ENCODE measurements at places on chromosomes 1 and 21.

DNA sequence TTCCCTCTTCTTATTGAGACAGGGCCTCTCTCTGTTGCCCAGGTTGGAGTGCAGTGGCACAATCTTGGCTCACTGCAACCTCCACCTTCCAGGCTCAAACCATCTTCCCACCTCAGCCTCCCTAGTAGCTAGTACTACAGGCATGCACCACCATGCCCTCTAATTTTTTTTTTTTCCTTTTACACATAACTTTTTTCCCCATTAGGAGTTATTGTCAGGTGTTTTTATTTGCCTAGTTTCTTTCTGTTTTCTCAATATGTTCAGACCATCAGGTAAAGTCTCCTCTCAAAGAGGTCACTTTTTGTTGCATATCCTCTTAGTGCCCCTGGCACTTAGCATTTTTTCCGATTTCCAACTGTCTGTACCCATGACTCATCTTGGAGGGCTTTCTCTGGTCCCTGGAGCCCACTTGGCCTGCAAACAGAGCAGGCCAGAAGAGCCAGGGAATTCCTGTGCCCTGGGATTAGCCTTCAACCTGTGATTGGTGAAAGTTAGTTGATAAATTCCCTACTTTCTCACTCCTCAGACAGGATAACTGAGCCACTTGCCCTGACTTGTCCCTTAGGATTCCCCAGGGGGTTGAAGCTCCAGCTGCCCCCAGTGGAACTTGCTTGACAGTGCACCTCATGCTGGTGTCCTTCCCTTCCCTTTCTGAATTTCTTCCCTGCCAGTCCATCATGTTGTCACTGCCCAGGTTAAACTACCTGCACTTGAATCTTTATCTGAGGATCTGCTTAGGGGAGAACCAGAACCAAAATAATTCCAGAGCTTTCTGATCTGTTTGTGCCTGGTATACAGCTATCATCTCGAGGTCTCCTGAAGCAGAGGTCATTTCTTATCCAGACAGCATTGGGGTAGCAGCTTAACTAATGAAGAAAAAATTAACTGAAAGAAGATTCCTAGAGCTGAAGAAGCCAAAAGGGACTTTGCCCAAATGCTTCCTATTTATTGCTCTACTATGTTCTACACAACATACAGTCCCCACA lies 2.4 kb downstream of the NTPCR start:
- peak; percentile 22 for DNase-seq

DNA sequence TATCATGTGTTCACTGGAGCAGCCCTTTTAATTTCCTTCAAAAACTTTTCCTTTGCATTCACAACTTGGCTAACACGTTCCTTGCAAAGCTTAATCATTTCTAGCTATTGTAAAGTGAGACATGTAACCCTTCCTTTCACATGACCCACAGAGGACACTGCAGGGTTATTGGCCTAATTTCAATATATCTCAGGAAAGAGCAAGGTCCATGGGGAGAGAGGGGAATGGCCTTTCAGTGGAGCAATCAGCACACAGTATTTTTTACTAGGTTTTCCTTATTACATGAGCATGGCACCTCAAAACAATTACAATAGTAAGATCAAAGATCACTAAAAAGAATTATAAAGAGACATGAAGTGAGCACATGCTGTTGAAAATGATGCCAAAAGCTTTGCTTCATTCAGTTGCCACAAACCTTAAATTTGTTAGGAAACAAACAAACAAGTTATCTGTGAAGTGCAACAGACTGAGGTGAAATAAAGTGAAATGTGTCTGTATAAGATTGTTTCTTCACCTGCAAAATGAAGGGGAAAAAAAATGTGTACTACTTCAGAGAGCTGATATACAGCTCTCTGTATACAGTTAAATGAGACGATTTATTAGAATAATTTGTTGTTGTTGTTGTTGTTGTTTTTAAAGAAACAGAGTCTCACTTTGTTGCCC lies 61.5 kb downstream of the EIF4G3 start:
- DNase-seq = no peak

GRCh38 chr1:7535934-7536878 lies 234.9 kb upstream of the VAMP3 start:
- no peak for DNase-seq

- DNase-seq = no peak
These were observed 31.4 kb upstream of the KAZN start for GRCh38 chr1:14567056-14567455.

- DNase-seq = no peak
These were observed 24.7 kb downstream of the PALMD start for GRCh38 chr1:99670583-99670982.

DNA sequence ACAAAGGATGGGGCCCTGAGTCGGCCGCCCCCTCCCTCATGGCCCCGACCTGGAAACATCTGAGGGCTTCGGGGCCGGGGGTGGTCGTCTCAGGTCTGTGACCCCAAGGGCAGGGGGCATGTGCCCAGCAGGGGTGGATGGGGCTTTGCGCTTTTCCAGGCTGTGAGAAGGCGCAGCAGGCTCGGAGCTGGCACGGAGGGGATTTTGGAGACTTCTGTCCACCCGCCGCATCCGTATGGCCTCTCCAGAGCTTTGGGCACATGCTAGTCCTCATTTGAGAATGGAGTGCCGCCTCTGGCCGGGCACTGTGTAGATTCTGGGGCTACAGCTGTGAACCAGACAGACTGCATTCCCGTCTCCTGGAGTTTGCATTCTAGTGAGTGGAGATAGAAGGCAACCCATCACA lies 66.1 kb upstream of the WNT4 start:
- no peak for DNase-seq

DNA sequence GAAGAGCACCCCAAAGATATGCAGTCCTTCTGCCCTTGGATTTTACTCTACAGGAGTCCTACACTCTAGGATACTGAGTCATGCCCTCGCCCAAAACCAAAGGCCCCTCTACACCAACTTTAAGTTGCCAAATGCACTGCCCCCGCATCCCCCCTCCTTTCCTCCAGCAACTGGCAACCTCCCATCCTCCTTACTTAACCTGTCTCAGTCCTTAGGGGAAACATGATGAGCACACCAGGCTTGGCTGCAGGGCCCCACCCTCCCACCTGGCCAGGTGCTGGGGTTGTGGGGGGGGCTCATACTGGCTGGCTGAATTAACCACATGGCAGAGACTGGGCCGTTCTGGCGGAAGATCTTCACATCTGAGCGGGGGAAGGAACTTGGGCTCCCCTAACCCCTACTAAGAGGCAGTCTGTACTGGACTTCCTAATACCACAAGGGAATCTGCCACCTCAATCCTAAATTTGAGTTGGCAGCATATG lies 1.2 kb downstream of the HDGF start:
- DNase-seq = peak; percentile 39

GRCh38 chr1:61207416-61207815 lies 125.1 kb downstream of the NFIA start:
- DNase-seq = no peak

DNA sequence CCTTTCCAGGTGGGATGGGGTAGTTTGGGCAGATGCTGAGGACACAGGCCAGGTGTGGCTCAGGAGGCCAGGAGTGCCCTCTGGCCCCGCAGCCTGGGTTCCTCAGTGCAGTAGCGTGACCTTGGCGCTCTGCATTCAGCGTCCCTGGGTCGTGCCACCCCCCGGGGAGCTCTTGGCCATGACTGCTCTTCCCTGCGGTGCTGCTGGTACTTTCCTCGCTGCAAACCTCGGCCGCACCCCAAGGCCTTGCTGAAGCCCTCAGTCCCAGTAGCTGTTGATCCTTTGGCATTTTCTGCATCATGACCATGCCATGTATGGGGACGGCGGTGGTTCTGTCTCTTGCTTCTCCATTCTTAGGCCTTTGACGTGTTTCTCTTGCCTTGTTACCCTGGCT lies 13.8 kb downstream of the SLX9 start:
- no peak for DNase-seq

DNA sequence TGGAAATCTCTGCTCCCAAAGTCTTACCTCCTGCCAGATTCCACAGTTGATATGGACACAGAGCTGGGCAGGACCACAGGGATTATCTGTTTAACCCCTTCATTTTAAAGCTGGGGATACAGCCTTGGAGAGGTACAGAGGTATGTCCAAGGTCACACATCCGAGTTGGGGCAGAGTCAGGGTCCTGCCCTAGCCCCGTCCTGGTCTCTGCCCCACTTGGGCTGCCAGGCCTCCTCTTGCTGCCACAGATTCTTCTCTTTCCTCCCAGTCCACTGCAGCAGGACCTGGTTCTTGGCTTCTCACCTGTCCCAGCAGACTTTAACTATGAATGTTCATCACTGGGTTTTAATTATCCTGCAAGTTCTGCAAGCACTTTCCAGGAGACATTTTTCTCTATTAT lies 258.3 kb downstream of the MATN1 start:
- DNase-seq = no peak

DNA sequence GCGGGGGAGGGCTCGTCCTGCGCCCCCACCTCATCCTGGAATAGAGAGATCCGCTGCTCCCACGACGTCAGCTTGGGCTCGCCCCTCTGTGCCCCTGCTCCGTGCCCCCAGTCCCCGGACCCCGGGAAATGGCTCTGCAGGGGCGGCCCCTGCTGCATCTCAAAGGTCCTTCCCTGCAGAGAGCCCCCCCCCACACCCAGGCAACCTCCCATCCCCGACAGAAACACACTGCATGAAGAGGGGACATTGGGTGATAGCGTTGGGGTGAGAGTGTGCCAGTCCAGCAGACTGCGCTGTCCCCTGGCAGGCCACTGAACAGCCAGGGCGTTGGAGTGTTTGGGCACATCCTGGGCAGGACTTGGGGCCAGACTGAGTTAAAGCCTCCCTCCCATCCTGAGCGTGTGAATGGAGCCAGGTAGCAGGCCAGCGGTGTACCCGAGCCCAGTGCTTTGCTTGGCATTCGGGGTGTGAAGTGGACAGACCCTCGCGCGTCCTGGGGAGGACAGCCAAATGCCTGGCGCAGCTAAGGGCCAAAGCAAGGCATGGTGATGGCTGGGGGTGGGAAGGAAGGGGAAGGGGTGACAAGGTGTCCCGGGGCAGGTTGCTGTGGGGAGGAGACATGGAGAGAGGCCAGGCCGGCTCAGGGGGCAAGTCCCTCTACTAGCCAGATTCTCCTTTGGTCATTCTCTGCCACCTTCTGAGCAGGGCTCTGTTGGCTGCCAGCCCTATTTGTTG lies 633 bp upstream of the ETNK2 start:
- no peak for DNase-seq

- DNase-seq = no peak
These were observed 12.1 kb upstream of the TSPEAR start for GRCh38 chr21:44723177-44724131.

GRCh38 chr1:160257411-160258015 lies 4.8 kb downstream of the DCAF8 start:
- DNase-seq = no peak

DNA sequence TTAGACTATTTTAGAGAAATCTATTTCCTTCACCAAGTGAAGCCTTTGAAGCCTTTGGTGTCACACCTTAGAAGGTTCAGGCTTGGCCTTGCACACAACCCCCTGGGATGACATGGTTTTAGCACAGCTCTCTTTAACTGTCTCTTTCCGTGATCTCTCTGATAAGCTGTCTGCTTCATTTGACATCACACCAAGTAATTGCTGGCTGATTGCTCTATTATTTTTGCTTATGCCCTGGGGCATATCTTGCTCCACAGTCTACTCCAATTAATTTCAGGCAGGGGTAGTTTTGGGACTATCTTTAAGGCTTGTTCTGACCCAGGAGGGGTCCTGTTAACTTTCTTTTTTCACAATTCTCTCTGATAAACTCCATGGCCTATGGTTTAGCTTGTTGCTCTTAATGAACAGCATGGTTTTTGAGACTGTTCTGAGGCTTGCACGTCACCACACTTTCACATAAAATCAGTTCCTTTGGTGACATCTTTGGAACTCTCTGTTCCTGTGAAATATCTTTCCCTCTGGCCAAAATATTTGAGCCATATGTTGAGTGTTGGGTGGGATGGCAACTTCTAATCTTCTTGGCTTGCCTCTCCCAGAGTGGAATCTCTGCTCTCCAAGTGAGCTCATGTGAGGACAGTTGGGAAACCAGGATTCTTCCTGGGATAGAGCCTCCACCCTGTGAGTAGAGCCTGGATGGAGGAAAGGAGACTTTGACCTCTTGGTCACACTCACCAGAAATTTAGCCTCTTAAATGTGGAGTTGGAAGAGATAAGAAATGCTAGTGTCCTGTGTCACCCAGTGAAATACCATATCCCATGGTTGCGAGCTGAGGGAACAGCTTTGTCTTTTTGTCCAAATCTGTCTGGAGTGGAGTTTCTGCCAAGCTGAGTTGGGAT lies 63.6 kb downstream of the MAP3K21 start:
- no peak for DNase-seq

DNA sequence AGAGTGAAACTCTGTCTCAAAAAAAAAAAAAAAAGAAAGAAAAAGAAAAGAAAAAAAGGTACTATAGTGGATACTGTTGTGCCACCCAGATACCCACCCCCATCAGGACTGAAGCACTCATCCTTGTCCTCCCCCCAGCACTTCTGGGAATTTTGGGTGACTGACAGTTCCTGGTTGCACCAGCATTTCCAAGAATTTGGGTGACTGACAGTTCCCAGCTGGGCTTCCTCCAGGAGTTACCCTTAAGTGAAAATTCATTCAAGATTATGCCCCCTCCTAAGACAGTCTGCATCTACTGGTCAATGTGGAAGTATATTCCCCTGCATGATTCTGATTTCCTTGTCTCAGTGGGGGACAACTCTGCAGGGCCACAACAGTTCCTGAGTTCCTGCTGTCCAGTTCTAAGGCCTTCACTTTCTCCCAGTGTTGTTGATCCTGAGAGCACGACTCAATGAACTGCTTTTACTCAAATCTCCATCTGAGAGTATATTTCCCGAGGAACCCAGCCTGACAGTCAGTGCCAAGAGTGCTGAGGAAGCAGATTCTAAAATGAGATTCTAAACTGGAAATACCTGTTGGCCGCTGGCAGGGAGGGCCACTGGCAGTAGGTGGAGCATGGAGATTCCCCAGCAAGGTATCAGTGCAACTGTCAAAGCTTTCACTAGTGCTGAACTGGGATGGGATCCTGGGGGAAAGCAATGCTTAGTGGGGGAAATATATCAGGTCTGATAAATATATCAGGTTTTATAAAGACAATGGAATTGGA lies 18.5 kb downstream of the RIIAD1 start:
- peak; percentile 31 for DNase-seq

GRCh38 chr1:27655151-27655937 lies 16.6 kb downstream of the IFI6 start:
- no peak for DNase-seq

DNA sequence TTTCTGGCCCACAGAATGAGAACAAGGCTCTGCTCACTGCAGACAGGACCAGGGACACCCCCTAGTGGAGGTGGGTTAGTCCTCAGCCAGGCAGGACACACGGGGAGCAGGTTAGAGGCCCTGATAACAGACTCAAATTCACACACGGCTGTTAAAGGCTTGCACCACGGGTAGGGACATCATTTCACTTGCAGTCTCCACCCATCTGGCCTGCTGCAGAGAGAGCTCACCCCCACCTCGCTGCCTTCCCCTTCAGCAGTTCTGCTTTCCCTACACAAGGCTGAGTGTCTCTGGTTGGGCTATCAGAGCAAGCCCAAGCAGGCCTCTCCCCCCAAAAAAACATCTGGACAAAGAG lies 20.6 kb downstream of the MEF2D start:
- no peak for DNase-seq

GRCh38 chr1:147171399-147172167 lies 687 bp downstream of the PRKAB2 start:
- no peak for DNase-seq

GRCh38 chr1:72336776-72337175 lies 54.4 kb upstream of the NEGR1 start:
- DNase-seq = no peak

Data from GF-D8 (cell line).